SW 1271 (cell line): ENCODE measurements at places on chromosomes 5 and 9.

- no peak for DNase-seq
Observed at GRCh38 chr5:158159621-158160020, 300.7 kb upstream of the CLINT1 start.

DNA sequence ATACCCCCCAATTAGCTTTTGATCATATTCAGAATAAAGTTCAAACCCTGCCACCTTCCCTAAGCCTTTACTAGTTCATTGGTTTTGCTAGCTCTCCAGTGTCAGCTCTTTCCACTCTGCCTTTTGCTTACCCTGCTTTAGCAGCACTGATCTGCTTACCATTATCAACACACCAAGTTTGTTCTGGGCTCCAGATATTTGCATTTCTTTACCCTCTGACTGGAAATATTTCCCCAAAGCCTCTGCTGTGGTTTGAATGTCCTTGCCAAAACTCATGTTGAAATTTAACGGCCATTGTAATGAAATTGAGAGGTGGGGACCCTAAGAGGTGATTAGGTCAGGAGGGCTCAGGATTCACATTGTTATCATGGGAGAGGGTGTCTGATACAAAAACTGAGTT is 99.5 kb downstream of the GCNT1 start:
- no peak for DNase-seq

DNA sequence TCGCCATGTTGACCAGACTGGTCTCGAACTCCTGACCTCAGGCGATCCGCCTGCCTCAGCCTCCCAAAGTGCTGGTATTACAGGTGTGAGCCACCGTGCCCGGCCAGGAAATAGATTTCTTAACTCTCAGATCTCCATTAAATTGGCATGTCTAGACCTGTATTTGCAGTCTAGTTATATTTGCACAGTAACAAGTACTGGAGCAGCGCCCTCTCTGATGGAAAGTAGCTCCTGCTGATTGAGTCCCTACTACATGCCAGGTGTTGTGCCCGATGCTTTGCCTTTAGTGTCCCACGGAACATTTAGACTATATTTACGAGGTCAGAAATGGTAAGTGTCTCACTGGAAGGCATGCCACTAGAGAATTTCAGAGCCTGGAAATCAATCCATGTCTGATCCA is 15.8 kb upstream of the TMED9 start:
- no peak for DNase-seq

GRCh38 chr5:50867140-50867539 is 200.7 kb downstream of the PARP8 start:
- DNase-seq: no peak

- DNase-seq: no peak
Observed at GRCh38 chr5:124706729-124707361, 39.6 kb downstream of the ZNF608 start.

DNA sequence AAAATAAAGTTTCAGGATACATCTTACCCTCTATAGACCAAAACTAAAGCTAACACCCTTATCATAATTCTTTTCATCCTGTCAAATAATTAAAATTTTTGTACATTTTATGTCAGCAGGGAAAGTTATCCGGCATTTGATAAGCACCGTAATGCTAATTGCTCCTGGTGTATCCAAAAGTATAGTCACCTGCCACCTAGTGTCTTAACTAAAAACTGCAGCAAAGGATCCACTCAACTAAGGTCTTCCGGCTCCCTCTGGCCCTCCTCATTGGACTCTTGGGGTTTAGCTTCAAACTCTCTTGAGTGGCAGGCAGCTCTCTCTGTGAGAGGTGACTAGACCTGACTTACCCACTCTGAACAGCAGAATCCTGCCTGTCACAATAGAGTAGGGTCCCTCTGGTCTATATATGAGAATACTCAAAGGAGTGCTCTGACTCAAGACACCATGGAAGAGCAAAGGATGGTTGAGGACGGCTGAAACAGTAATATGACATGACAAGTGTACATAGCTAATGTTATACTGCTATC is 60.4 kb upstream of the CAST start:
- DNase-seq: peak; percentile 85

DNA sequence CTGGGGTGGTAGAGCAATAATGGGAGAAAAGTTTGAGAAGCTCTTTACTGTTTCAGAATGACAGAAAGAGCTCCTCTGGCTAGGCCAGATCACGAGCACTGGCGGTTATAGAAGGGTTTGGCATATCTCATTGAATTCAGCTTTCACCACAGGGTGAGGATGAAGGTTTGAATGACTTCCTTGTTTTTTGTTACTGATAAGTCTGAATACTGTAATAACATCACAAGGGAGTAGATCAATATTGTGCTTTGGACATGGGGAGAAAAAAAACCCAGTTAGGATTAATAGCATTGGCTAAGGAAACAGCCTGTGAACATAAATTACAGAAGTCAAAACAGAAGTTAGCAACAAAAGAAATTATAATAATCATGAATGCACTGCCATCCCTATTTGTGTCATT is 9.4 kb downstream of the PHAX start:
- DNase-seq: no peak

DNA sequence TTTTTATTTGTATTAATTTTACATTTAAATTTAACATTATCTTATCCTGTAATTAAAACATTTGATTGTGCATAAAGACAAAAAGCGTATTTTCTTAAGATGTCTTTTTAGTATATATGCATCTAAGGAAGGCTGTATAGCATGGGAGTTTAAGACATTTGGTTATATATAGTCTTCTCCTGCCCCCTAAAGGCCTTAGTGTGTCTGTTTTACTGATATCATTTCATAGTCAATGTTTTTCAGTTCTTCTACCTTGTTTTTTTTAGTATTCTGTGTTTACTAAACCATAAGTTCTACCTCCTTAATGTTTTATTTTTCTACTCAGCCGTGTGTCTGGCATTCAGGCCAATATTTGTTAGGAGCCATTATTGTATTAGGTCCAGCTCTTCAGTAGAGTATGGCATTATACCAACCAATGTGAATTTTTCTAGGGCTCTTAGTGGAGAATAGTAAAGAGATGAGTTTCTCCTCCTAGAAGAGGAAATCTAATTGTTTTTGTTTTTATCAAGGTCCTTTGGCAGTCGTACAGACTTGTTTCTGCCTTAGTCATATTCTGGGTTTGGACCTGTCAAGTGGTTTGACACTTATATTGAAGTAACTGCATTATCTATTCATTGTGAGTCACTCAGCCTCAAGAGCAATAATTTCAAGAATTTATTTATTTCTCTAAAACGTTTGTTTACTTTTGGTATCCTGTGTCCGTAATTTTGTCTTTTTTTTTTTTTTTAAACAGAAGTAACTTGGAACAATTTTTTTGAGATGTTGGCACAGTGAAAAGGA is 74.8 kb downstream of the SLF1 start:
- peak; percentile 78 for DNase-seq

GRCh38 chr5:96288845-96289185 is 144.2 kb downstream of the PCSK1 start:
- DNase-seq: no peak

DNA sequence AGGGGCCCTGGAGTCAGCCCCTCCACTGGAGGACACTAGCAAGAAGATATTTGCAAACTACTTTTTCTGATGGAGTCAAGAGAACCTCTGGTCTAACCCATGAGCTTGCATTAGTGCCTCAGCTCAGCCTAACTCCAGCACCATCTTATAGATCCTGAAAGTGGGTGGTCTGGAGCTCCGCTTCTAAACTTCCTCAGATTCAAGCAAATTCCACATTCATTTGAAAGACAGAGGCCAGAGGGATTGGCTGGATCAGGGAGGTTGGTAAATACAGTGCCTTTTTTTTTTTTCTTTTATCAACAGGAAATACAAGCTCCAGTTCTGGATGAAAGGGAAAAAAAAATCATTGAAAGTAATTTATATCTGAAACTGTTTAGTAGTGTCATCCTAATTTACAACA is 99.9 kb downstream of the ENC1 start:
- DNase-seq: no peak

DNA sequence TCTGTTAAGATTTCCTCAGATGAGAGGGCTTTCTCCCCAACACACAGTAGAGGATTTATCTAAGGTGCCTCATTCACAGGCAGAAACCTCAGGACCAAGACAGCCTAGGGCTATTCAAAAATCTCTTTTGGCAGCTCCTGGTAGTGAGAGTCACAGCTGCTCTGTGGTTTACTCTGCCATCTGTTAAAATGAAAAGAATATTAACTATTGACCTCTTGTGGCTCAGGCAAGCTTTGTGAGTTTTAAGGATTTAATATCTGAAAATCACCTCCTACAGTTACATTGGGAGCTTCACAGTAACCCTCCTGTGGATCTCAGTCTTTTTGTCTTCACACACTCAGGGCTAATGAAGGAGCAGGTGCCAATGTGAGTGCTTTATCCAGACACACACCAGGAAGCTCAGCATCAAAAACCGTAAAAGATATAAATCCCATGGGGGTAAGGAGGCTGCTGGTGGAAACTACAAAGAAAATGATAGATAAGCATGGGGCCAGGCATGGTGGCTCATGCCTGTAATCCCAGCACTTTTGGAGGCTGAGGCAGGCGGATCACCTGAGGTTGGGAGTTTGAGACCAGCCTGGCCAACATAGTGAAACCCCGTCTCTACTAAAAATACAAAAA is 29.7 kb downstream of the PPP1R2B start:
- no peak for DNase-seq

DNA sequence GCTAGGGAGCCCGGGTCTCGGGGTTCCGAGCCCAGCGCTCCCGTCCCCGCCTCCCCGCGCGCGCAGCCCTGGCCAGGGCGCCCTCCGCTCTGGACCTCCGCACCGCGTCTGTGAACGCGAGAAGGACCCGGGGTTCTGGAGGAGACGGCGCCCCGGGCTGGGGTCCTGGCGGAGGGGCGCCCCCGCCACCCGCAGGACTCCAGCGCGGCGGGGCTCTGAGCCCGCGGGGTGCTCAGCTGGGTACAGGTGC is 431 bp downstream of the TMOD1 start:
- DNase-seq: no peak

DNA sequence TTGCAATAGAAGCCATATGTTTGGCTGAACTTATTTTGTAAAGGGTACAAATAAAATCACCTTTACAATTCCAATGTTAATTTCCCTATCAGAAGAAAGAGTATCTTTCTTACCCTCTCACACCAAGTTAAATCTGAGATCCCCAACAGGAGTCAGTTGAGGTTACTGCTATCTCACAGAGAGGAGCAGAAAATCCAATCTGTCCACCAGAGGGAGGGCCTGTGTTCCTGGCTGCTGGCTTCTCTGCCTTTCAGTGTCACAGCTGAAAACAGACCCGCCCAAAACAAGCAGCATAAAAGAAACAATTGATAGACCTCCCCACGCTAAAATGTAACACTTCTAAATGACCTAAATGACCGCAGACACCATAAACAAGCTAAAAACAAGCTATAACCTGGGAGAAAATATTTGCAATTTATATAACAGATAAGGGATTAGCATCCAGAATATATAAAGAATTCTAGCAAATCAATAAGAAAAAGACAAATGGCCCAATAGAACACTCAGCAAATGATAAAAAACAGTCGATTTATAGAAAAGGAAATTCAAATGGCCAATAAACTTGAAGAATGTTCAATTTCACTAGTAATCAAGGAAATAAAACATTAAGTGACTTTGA is 24.5 kb upstream of the MVB12B start:
- no peak for DNase-seq

GRCh38 chr5:79305706-79306105 is 69.8 kb downstream of the JMY start:
- DNase-seq: no peak

DNA sequence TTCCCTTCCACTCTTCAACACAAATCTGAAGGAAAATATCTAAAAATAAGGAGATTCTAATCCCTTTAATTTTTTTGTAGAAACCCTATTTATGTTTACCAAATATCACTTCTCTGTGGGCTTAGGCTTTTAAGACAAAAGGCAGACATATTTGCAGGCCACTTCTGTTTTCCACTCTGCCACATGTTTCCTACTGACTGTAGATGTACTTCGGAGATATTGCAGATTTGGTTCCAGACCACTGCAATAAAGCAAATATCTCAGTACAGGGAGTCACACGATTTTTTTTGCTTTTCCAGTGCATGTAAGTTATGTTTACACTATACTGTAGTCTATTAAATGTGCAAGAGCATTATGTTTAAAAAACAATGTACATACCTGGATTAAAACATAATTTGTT is 219.0 kb downstream of the SREK1 start:
- no peak for DNase-seq

- no peak for DNase-seq
Observed at GRCh38 chr9:112815868-112816267, 65.3 kb downstream of the SNX30 start.

DNA sequence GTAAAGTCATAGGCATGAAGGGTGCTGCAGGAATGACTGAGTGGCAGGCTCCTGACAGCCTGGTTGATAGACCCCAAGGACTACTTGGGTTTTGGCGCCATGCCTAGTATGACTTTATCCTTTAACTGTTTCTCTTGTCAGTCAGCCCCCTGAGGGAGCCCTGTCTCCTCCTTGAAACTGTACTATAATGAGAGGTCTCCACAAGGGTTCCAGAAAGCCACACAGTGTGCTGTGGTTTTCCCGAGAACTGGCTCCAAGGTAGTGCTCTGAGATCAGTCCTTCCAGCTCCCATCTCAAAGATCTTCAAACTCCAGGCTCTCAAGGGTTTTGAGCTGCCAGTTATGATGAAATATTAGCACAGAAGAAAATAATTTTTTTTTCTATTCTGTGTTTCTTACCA is 26.7 kb upstream of the TNC start:
- no peak for DNase-seq

- DNase-seq: no peak
Observed at GRCh38 chr5:131765261-131765660, 31.6 kb downstream of the FNIP1 start.

GRCh38 chr9:9170439-9171134 is 1371.0 kb upstream of the DMAC1 start:
- DNase-seq: no peak

- DNase-seq: no peak
Observed at GRCh38 chr5:112822456-112822855, 38.6 kb upstream of the SRP19 start.

DNA sequence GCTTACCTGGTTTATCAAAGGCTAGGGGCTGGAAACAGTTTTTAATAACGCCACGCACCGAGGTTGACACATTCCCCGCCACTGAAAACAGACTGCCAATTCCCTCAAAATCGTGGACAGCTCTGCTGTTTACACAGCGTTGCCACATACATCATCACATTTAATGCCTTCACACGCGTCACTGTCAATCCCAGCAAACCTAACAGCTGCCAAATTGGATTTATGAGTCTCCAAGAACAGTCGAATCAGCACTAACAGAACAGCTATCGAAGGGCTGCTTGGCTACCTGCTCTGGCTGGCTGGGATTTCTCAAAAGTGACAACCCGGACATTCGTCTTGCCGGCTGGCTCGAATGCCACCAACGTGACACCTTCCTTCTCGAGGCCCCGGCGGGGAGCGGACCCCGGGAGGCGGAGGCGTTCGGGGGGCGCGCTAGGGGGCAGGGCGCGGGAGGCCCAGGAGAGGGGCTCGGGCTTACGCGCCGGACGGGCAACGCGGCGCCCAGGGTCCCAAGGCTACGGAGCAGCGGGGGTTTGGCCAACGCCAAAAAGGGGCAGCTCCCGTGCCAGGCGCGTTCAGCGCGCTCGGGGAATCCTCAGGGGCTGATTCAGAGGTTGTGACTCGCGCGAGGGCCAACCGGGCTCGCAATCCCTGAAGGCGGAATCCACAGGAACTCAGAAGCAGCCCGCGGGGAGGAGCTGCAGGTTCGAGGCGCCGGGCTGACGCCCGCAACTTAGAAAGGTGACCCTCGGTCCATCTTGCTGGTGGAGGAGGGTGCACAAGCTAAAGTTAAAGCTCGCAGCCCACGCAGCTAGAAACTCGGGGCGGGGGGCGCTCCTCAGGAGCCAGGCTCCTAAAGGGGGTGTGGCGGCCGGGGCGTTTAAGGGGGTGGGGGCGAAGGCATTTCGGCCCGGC is 1.2 kb downstream of the CDC14B start:
- peak; percentile 43 for DNase-seq

- DNase-seq: no peak
Observed at GRCh38 chr9:86771941-86772634, 175.2 kb downstream of the GAS1 start.

- DNase-seq: no peak
Observed at GRCh38 chr9:3931996-3932906, 367.6 kb downstream of the GLIS3 start.
